ENCODE measurements at places on chromosomes 3 and 15.
A peak's percentile ranks its signal among the peaks of the same experiment; 100 is the strongest.

DNA sequence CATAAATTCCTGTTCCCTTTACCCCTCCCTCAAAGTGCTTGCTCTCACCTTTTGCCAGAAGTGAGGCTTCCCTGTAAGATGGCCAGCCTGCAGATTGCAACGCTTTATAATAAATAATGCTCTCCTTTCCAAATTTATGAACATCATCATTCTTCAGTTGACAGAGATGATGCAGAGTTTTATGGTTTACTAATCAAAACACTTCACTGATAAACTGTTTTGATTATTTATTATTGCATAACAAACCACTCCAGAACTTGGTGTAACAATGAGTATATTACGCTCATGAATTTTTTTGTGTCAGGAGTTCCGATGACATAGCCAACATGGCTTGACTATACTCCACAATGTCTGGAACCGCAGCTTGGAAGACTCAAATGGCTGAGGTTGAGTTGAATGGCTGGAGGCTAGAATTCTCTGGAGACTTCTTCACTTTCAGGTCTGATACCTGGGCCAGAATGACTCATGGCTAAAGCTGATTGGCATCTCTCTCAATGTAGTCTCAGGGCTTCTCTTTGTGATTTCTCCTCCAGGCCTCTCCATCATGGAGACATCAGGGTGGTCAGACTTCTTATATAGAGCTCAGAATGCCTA is 27.3 kb upstream of the TGFBR2 start:
- DNase-seq: no peak

DNA sequence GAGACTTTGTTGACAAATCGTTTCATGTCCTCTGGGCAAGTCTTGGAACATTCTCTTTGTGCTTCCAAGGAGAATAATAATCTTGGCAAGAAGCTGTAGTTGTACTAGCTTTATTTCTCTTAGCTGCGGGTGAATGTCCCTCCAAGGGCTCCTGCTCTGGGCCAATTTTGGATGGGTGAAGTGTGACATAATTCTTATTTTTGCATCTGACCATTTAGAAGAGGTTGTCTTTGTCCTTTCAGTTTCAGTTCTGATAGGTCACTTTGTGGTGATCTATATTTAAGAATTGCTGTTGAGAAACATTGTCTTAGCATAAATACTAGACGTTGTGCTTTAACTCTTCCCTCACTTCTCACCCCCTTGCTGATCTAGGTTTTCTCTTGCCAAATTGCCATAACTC is 164.8 kb upstream of the RORA start:
- peak; percentile 3 for DNase-seq

- no peak for DNase-seq
These were observed 4.5 kb upstream of the PRKAR2A start for GRCh38 chr3:48852151-48852550.

- DNase-seq: no peak
These were observed 10.8 kb upstream of the VPS33B start for GRCh38 chr15:91032919-91033803.

GRCh38 chr15:93809516-93809915 is 421.8 kb upstream of the MCTP2 start:
- DNase-seq: no peak

DNA sequence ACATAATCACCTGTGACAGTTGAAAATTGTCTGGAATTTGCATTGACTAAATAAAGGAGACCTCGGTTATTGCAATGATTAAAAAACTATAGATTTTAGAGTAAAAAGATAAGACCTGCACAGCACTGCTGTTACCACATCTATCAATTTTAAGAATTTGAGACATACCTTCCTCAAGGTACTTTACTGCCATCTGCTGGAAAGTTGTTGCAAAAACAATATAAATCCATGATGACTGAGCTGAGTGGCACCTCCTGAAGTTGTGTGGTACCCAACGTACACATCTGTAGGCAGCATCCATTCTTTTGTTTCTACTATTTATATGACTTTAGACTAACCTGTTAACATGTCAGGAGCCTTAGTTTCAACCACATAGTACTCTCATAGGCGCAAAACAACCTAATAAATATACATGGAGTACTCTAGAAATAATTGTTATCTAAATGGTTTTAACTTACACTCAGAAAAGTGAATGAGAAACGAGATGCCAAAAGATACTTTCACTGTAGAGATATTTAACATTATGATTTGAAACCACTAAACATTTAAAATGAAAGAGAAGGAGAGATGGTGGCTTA is 106.7 kb downstream of the GHSR start:
- no peak for DNase-seq

Measured in GM04503 (cell line).